ENCODE measurements at places on chromosomes 7 and 10. TPM values are rescaled to one million over a fixed set of nuclear protein-coding genes. Genes with fewer than 3 reads are reported as not detected.

- DNase-seq = no peak
Observed at GRCh38 chr10:49505076-49505475, 33.8 kb downstream of the ERCC6 start.

DNA sequence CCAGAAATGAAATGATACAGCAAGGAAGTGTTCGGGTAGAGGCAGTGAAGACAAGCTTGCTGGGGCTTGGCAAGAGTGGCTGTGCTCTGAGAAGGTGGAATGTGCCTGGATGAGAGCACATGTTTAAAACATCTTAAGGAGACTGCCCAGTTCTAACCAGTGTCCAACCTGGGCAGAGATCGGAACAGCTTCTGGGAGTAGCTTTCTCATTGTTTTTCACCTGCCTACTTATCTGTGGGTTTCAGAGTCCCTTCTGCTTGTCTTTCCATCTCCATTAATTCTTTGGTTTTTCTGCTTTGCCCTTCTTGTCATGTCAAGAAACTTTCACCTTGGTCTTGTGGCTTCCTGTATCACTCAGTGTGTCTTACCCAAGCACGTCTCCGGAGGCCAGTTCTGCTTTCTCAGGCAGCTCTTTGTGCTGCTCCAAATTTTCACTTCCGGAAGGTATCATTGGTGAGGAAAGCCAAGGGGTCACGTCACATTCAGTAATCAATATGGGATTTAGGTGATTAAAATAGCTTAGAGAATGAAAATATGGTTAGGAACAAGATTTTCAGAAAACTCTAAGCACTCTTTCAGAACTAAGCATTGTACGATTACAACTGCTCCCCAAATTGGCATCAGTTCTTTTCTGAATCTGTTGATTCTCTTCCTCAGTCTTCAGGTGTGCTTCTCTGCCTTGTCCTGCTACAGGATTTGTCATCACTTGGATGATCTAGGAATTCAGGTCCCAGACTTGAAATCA lies 5.5 kb upstream of the LAMB4 start:
- peak; percentile 31 for DNase-seq

- peak; percentile 82 for DNase-seq
Observed at GRCh38 chr10:96229568-96230030, 41.8 kb downstream of the BLNK start.

DNA sequence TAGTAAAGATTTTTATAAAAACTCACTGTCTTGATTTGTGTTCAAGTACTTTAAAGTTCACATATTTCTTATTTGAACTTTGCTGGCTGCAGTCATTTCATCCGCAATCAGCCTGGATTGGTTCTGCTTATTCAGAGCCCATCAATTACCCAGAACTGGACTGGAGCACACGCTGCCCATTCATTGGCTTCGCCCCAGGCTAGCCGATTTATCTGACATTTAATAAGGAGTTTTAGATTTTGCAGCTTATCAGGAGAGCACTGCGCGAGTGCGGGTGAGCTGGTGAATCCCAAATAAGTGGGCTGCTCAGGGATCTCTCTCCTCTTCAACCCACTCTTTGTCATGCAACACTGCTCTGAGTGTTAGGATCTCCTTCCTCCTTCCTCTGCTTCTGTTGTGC lies 166.0 kb upstream of the GPR26 start:
- no peak for DNase-seq

- DNase-seq = peak; percentile 53
Observed at GRCh38 chr10:132360766-132361447, 28.9 kb downstream of the LRRC27 start.

- no peak for DNase-seq
Observed at GRCh38 chr10:15227611-15228372, 59.3 kb upstream of the NMT2 start.

DNA sequence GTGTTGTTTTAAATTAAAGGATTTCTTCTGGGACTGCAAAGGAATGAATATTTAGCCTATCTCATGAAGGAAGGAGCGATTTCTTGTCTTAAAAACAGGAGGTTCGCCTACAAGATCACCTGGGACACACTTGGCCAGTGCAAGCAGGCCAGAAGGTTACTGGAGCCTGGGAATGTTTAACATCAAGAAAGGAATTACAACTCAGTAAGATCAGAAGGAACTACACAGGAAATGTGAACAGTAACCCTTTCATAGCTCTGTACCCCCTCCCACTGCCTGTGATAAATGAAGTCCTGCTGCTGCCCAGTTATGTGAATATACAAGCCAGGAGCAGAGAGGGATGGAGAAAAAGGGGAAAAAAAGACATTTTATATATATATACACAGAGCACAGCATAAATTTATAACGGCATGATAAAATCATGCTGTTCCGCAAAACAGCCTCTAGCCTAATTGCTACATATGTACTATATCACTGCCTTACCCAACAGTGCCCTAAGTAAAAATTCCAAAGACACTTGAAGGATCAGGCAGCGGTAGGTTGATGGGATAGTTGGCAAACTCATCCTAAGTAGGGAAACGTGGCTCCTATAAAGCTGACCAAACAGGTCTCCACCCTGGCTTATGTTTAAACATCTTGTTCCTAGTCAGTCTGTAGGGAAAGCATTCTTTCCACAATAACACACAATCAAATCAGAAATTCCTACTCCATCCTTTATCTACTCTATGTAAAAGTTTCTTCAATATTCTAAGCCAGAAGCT lies 63.8 kb downstream of the ZNF438 start:
- no peak for DNase-seq

- DNase-seq = no peak
Observed at GRCh38 chr10:110666673-110667072, 22.5 kb downstream of the RBM20 start.

GRCh38 chr10:105328503-105329133 lies 687.5 kb downstream of the SORCS3 start:
- DNase-seq = no peak

DNA sequence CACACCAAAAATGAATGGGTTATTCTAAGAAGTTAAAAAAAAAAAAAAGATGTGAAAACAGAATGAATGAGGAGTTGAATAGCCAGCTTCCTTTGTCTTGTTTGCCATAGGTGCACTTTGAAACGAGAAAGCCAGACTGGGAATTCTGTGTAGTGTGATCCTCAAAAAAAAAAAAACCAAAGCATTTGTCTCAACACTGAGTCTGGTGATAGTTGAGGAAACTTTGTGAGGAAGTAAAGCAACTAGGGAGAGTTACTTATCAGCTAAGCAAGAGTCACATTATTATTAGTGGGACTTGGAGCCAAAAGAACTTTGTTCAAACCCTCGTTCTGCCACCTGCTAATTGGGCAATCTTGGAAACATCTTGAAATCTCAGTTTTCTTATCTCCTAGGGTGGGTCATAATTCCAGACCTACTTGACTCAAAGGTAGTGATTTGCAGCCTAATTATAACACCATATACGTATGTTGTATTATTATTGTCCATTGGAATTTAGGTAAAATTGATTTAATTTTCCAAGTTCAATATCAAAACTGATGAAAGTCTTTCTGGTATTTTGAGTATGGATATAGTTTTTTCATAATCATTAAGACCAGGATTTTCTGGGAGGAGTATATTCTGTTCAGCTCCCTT lies 99.8 kb upstream of the GJD4 start:
- DNase-seq = no peak

- DNase-seq = no peak
Observed at GRCh38 chr10:26696786-26697162, 727 bp upstream of the PDSS1 start.

DNA sequence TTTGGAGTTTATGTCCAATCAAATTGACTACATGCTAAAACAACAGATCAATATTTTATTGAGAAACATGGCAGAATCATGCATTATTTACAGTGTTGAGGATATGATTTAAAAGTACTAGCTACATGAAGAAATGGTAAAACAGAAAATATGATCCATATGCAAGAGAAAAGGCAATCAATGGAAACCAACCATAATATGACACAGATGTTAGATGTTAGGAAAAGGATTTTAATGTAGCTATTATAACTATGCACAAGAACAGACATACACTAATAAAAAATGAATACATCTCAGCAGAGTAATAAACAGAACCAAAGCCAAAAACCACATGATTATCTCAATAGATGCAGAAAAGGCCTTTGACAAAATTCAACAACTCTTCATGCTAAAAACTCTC lies 166.2 kb upstream of the CACNA2D1 start:
- DNase-seq = no peak

- no peak for DNase-seq
Observed at GRCh38 chr7:150379441-150380379, 580 bp downstream of the ZNF775 start.

GRCh38 chr7:98205162-98205845 lies 5.9 kb upstream of the BHLHA15 start:
- DNase-seq = no peak

GRCh38 chr7:92769394-92769699 lies 67.0 kb downstream of the CDK6 start:
- no peak for DNase-seq

DNA sequence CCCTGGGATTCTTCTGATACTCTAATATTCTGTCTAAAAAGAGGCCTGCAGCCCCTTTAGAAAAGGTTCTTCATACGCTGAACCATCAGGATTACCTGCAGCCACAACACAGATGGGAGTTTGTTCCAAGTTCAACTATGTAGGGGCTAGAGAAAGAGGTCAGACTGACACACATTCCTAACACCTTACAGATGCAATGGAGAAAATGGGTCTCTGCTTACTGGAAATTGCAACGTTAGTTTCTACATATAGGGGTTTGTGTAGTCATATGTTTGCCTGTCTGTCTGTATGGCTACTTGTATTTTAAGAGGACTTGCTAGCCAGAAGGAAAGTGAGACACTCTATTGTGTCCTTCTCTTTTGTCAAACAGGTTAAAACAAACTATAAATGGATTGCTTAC lies 618.5 kb downstream of the INHBA start:
- no peak for DNase-seq

- no peak for DNase-seq
Observed at GRCh38 chr7:148241700-148242293, 348.8 kb upstream of the C7orf33 start.

The CADPS2 gene
- total RNA-seq = not detected

The MEIG1 gene
- 0.56 TPM for total RNA-seq

The BAMBI gene
- not detected for total RNA-seq

The CALML3 gene
- total RNA-seq = not detected

The HOXA13 gene
- total RNA-seq = not detected

Measured in activated naive CD4-positive, alpha-beta T cell treated with anti-CD3 and anti-CD28 coated beads, Interleukin-2, amount 50 U/mL, for 72 hours (primary cell).